ENCODE measurements at places on chromosomes 11 and 22.

DNA sequence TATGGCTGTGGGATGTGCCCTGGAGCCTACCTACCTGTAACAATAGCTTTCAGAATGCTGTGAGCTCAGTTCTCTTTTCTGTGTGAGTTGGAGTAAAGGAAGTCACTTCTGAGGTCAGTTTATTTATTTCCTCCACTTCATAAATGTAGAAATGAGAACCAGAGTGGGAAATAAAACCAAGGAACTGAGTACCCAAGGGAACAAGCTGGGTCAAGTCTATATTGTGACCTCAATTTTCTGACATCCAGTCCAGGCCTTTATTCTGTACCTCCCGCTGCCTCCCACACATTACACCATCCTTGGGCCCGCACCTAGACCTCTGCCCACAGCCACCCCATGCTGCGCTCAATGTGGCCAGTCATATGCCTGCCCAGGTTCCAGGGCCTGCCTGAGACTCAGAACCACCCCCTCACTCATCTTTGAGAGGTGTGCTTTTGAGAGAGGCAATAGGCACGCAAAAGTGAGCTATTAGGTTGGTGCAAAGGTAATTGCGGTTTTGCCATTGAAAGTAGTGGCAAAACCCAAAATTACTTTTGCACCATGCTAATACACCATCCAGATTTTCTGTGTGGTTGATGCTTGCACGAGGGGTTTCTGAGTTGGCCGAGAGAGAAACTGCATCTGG lies 9.8 kb downstream of the MS4A6E start:
- no peak for DNase-seq

DNA sequence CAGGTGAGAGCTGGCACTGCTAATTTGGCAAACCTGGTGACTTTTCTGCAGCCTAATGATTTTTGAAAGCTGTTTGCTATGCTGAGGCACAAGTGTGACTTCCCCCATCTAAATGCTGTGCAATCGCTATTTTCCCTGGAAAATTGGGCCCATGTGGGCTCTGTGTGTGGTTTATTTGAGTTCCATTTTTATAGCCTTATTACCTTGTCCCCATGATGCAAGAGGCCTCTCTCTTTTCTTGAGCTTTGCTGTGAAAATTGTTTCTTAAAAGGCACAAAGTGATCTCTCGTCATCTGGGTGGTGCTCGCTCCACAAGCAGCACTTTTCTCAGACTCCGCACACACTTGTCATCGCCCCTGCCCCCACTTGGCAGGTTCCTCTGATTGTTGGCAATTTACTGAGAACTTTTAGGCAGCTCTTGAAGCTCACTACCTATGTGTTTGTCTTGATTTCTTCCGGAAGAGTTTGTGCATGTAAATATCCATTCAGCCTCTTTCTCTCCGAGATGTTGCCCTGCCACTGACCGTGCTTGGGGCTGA lies 24.9 kb downstream of the BMAL1 start:
- no peak for DNase-seq

DNA sequence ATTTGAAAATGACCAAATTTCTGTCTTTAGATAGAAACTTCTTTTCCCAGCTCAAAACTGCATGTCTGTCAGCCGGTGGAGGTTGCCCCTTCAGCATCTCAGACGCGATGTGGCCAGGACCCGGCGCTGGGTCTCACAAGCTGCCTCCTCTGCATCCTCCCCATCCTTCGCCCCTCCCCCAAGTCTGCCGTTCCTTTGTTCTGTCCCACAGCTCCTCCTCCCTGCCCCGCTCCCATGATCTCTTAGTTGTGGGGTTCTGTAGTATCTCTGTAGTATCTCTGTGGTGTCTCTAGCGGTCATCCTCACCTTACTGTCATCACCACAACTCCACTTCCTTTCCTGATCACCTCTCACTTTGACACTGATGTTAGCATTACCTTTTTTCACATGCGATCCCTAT lies 49.9 kb downstream of the TRAF6 start:
- no peak for DNase-seq

DNA sequence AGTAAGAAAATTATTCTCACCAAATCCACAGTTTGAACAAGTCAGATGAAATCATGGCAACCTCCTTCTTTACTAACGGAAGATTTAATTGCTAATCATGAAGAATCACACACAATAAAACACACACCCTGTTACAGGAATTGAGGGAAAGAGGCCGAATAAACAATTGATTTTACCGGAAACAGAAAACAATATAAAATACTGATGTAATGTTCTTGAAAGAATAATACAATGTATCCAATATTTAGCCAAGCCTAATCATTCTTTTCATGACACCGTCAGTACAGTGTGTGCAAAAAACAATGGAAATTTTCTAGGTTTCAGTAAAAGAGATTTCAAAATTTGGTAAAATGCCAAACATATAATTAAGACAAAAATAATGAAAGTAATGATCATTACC lies 23.4 kb downstream of the ASRGL1 start:
- DNase-seq: no peak

- DNase-seq: no peak
Measured at GRCh38 chr22:35688913-35689675, 28.6 kb upstream of the APOL5 start.

DNA sequence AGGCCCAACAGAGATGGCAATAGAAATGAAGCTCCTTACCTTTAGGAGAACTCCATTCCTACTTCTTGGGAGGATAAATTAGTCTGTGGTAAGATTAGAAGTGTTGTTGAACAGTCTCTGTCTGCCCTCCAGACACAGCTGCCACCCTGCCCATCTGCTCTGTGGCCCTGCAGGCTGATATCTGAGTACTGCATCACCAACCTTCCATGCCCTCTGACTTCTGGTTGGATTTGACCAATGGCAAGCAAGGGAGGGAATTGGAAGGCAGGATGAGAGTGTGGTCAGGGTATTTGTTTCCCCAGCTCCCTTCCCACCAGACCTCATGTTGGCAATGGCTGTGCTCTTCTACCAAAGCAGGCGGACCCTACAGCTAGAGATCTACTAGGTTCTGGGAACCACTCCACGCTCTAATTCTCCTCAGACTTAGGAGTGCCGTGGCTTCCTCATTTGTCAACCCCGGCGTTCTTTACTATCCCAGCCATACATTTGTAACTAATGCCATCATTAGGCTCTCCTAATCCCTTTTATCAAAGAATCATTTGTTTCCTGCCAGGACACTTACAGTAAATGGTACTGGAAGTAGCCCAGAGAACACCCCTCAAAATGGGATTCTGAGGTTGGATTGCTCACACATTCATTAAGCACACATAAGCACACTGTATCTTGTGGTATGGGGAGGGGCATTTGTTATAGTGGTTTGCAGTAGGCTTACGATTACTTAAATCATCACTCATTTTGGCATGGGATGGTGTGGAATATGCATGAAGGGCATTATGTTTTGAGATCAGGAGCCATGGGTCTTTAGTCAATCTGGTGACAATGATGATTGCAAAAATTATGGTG lies 35.4 kb upstream of the CD44 start:
- DNase-seq: no peak

DNA sequence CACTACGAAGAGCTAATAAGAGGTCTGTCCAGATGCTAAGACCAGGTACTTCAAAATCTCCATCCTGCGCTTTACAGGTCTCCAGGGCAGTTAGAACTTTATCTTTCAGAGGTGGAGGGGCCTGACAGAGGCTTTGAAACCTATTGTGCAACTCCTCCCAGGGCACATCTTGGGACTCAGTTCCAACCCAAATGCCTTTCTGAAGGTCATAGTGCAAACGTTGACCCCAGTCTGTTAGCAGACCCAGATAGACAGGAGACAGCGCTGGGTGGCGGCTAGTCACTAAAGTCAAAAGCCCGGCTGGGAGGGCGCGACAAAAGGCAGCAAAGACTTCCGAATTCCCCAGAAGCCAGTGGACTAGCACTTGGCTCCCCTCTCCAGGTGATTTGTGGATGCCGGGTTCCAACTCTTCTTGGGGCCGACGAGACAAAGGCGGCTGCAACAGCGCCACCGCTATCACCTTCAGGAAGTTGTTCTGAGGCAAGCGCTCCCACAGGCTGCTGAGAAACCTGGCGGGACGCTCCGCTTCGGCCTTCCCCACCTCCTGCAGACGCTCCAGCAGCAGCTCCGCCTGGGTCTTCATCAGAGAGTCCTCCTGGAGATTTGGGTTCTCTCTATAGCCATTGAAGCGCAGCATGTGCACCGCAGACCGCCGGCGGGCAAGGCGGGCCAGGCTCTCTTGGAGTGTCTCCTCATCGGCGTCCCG lies 728 bp downstream of the FANCF start:
- peak; percentile 70 for DNase-seq

- no peak for DNase-seq
Measured at GRCh38 chr11:44229098-44229497, 80.8 kb downstream of the ALX4 start.

GRCh38 chr11:1832211-1832919 lies 2.4 kb upstream of the SYT8 start:
- DNase-seq: peak; percentile 34

DNA sequence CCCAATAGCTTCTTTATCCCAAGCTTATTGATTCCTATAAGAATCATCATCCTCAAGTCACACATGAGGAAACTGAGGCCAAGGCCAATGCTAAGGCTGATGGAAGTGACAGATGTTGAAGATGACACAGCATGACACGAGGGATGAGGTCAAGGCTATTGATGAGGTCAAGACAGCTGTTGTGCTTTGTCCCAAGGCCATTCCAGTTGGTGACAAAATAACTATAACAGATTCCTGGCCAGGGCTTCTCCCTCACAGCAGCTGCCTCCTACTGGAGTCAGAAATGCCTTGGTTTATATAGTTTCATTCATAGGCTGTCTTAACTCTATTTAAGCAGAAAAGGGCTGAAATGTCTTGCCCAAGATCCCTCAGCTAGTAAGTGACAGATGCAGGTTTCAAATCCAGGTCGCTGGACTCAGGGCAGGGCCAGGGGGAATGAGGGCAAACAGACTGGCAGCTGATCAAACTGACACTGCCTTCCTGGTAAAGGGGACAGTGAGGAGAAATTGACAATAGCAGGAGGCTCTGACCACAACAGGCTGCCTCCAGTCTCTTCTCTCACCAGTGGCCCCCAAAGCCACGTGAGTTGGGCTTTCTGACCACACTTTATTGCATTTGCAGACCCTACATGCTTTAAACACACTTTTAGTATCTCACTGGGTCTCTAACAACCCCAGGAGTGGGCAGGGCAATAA lies 16.5 kb downstream of the MIF start:
- DNase-seq: no peak

DNA sequence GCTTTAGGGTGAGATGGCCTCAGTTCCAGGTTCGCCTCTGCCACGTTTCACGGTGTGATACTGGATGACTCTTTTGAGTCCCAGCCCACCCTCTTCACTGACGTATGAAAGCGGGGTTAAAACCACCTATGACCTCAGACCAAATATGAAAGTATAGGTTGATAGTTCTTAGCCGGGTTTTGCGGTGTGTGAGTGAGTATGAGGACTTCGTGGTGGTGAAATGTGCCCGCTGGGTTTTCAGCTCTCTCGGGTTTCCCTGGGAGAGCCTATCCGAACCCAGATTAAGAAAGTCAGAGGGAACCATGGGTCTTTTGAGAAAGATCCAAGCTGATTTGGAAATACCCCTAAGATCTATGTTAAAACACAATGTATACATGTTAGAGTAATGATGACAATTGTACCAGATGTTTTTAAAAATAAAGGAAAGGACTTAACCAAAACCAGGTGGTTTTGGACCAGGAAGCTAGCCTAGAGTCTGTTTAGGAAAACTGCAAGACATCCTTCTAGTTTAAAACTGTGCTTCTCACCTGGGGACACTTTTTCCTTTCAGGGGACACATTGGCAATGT lies 25.8 kb upstream of the ST3GAL4 start:
- no peak for DNase-seq

- no peak for DNase-seq
Measured at GRCh38 chr11:107202241-107202640, 184.0 kb upstream of the GUCY1A2 start.

DNA sequence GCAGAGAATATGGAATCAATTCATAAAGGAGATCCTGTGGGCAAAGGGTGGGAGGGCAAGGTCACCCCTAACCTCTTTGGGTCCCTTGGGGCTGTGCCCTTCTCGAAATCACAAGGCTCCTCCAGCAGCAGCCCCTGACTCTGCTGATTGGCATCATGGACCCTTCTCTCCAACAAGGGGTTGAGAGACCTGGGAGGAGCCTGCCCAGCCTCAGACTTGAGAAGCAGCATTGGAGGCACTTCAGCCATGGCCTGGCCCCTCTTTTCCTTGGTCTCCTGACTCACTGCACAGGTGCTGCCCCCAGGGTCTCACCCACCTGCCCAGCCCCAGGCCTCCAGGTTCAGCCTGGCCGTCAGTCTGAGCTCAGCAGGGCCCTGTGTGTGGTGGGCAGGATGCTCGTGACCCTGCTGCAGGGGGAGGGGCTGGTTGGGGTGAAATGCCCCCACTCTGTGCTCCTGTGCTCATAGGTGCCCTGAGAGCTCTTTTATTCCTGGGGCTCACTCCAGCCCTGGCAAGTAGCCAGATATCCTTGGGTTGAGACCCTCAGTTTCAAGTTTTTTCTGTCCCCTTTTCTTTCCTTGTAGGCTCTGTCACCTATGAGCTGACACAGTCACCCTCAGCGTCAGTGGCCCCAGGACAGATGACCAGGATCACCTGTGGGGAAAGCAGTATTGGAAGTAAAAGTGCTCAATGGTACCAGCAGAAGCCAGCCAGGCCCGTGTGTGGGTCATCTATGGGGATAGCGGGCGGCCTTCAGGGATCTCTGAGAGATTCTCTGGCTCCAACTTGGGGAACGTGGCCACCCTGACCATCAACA lies 110.8 kb downstream of the GGTLC2 start:
- no peak for DNase-seq

GRCh38 chr11:116701297-116701801 lies 71.4 kb downstream of the BUD13 start:
- DNase-seq: no peak

DNA sequence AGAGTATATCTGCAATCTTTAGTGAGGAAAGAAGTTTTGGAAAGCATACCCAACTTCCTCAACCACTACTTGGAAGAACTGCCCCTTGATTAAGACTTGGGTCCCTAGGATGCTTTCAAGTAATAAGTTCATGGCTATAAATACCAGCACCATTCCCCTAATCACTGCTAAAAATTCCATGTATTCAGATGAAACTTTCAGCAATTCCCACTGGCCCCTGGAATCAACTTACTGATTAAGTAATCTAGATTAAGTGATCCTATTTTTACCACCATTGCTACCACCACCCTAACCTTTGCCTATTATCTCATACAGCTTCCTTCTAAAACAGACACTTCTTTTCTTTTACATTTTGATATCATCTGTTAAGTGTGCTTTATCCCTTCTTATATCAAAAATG lies 10.5 kb downstream of the PICALM start:
- DNase-seq: no peak

DNA sequence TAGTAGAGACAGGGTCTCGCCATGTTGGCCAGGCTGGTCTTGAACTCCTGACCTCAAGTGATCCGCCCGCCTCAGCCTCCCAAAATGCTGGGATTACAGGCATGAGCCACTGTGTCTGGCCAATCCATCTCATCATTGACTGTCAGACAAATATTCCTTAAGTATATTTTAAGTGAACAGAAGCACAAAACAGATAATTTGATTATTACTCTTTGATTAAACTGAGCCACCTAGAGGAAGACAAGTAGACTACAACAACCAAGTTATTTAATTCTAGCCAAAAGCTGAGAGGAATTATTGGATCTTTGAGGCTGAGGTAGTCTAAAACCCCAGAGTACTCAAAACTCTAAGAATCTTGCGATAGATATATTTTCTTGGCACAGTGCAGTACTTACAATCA lies 1.2 kb downstream of the ACRV1 start:
- DNase-seq: no peak
